ENCODE measurements at places on chromosomes 5 and 9.

- DNase-seq, result no peak
Observed at GRCh38 chr9:132782037-132782436, 96.0 kb downstream of the AK8 start.

DNA sequence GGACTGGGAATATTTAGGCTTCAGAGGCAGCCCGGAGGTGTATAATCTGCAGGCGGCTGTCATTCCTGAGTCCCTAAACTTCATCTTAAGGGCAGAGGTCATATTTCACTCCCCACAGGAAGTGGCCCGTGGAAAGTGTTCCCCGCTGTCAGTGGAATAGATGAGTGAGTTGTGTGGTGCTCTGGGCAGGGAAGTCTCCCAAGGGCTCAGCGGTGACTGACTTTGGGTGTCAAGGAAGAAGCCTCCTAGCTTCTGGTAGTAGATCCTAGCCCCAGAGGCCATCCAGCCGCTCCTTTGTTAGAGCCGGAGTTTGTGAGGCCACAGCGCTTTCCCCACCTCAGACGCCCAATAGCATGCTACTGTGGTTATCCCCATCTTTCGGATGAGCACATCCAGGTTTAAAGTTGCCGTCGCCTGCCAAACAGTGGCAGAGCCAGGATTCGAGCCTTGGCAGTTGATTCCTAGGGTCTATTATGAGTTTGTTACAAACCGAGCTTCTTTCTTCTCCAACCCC is 38.9 kb upstream of the TIFAB start:
- no peak for DNase-seq

DNA sequence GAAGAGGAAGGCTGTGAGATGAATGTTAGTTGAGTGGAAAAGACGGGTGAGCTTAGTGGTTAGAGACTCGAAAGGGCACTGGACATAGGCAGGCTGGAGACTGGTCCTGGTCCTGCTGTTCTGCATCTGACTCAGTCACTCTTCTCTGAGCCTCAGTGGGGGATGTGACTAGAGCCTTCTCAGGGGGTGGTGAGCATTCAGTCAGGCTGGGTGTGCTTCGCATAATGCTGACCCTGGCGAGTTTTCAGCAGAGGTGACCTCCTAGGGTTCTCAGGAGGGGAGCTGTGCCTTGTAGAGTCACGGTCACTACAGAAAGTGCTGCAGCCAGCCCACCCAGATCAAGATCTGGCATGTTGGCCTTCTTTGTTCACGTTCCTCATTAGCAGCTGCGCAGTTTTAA is 44.3 kb downstream of the PRRC2B start:
- DNase-seq, result no peak

GRCh38 chr5:157965989-157966388 is 107.0 kb upstream of the CLINT1 start:
- DNase-seq, result no peak

DNA sequence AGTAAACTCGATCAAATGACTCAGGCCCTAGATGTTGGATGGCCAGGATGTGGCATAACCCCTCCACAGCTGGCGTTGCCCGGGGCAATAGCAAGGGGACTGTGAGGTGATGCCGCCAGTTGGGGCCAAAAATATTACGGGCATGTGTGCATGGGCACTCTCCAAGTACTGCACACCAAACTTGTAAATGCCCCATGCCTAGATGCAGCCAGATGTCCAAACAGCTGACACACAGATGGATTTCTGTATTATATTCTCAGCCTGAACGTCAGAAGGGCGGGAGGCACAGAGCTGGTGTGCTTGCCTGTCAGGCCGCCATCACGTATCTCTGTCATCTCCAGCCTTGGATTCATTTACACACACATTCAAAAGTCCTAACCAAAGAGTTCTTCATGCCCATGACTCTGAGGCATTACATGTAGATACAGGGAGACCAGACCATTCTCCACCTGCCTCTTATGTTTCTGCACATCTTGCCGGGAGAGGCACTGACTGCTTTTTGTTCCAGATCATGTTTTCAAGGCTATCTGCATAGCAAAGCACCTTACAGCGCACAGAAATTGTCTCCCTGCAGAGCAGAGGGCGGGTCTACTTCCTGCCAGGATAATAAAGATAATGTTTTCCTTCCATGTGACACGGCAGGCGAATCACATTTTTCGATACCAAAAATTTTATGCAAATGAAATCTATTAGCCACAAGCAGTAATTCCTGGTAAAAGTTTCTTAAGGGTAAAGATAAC is 200.9 kb upstream of the ADAMTS16 start:
- no peak for DNase-seq

- DNase-seq, result no peak
Observed at GRCh38 chr5:110092955-110093785, 403.4 kb downstream of the MAN2A1 start.

- no peak for DNase-seq
Observed at GRCh38 chr9:3241290-3241689, 284.5 kb downstream of the RFX3 start.

- no peak for DNase-seq
Observed at GRCh38 chr9:129988607-129989361, 54.2 kb downstream of the FNBP1 start.

GRCh38 chr9:98775831-98776441 is 20.4 kb downstream of the ANKS6 start:
- DNase-seq, result peak; percentile 45

DNA sequence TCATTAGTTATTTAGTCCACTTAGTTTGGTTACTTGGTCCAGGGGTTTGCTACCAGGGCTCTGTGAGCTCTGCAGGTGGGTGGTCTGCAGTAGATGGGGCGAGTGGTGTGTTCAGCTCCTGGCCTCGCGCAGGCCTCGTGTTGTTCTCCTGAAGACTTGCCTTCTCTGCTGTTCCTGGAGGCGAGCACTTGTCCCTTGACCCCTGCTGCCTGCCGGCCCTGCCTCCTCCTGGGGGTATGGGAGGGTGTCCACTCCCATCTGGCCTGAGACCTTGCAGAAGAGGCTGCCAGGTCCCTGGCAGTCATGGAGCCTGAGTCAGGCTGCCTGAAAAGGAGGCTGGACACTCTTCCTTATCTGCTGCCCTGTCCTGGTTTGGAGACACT is 137.0 kb downstream of the CACNA1B start:
- no peak for DNase-seq

DNA sequence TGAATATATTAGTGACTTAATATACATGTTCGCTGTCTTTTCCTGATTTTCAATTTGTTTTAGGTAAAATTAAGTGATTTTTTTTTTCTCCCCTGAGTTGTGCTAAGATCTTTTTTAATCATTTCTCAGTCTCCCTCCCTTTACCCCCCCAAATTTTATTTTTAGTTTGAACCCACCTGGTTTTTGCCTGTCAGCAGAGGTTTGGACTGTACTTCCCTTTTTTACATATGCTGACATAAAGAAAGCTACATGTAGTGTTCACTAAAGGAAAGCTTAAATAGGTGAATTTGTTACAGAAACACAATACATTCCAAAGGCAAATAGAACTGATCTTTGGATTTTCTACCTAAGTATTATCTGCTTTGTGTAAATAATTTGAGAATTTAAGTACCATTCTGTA is 82.2 kb downstream of the IPO11 start:
- no peak for DNase-seq

GRCh38 chr5:18023275-18023674 is 389.0 kb downstream of the TAF11L14 start:
- no peak for DNase-seq

GRCh38 chr5:176660530-176660859 is 13.2 kb downstream of the TSPAN17 start:
- DNase-seq, result no peak

- DNase-seq, result no peak
Observed at GRCh38 chr9:104960662-104961061, 32.7 kb upstream of the ABCA1 start.

DNA sequence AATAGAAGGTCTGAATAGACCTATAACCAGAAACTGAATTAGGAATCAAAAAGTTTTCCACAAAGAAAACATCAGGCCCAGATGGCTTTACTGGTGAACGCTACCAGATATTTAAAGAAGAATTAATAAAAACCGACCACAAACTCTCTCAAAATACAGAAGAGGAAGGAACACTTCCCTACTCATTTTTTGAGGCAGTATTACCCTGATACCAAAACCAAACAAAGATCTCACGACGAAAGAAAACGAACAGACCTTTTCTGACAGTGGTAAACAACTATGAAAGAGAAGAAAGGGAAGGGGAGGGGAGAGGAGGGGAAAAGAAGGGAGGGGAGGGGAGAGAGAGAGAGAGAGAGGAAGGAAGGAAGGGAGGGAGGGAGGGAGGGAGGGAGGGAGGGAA is 13.5 kb downstream of the B4GALT1 start:
- DNase-seq, result no peak

GRCh38 chr5:160105686-160106360 is 13.4 kb downstream of the PWWP2A start:
- no peak for DNase-seq

- DNase-seq, result no peak
Observed at GRCh38 chr9:77085416-77085815, 66.0 kb downstream of the FOXB2 start.

- DNase-seq, result no peak
Observed at GRCh38 chr5:11268891-11269290, 507.9 kb upstream of the DAP start.

DNA sequence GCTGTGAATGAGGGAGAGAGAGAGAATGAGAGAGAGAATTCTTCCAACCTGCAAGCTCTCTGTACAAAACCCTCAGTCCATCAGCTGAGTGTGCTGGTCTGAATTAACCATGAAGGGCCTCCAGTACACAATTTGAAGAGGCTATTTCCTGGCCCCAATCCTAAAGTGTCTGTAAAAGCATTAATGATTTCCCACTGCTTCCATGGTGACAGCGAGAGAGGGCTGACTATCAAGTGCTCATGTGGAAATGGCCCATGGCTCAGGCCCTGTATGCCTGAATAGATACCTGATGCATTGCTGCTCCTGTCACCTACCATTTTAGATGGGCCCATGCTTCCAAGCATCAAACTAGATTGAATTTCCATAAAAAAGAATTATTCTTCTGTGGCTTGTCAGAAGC is 592.4 kb downstream of the KIF4B start:
- DNase-seq, result no peak

GRCh38 chr5:178675922-178676321 is 49.1 kb upstream of the CLK4 start:
- DNase-seq, result no peak

DNA sequence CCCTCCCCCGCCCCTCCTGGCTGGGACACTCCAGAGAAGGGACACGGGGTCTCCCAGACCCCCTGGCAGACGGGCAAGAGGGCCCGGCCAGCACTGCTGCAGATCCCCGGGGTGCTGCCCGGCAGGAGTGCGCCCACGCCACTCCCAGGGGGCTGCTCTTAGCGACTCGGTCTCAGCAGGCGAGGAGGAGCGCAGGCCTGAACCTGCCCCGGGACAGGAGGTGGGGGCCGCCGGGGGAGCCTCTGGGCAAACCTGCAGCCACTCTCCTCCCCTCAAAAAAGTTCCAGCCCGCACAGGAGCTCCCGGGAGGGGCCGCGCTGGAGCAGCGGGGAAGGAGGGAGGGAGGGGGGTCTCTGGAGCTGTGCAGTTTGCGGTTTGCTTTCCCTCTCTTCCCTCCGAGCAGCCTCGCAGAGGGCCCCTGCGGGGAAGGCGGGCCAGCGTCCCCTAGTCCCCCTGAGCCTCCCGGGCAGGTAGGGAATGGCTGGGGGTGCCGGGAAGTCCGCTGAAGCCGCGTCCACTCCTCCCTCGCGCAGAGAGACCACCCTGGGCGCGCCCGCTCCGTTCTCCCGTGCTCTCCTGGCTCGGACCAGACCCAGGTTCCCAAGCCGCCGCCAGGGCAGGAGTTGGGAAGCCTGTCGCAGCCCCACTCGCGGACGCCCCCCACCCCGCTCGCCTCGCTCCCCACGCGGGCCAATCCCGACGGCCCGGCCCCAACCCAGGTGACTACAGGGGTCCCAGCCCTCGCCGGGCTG is 44.2 kb downstream of the NACC2 start:
- DNase-seq, result no peak

- DNase-seq, result no peak
Observed at GRCh38 chr5:121702682-121703081, 149.0 kb upstream of the FTMT start.

- DNase-seq, result peak; percentile 13
Observed at GRCh38 chr9:108550106-108550505, 305.7 kb downstream of the ACTL7B start.

DNA sequence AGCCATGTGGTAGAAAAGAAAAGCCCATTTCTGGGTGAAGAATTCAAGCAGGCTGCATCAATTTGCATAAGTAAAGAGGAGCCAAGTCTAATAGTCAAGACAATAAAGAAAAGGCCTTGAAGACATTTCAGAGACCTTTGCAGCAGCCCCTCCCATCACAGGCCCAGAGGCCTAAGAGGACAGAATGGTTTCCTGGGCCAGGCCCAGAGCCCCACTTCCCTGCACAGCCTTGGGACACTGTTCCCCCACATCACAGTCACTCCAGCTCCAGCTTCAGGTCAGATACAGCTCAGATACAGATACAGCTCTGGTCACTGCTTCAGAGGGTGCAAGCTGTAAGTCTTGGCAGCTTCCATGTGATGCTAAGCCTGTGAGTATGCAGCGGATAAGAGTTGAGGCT is 29.1 kb downstream of the PLGRKT start:
- no peak for DNase-seq

- DNase-seq, result no peak
Observed at GRCh38 chr5:142186857-142187594, 78.4 kb downstream of the NDFIP1 start.

- DNase-seq, result no peak
Observed at GRCh38 chr5:173263566-173263965, 28.6 kb upstream of the NKX2-5 start.

- DNase-seq, result no peak
Observed at GRCh38 chr5:138662599-138662998, 87.4 kb upstream of the HSPA9 start.

GRCh38 chr5:72733810-72734209 is 82.7 kb upstream of the TNPO1 start:
- no peak for DNase-seq

DNA sequence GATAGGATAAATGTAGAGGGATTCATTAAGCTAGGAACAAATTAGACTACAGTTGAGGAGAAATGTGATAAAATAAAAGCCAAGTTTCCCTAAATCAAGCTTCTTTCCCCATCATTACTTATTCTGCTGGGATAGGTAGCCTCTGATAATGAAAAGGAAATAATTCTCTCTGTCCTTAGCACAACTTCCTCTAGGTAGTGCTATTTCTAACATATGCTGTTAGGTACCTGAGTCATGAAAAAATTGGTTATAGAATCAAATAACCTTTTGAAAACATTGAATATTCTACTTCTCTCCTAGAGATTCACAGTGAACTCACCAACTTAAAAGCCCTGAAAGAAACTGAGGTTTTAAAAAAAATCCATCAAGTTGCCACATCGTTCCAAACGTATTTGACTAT is 1793.1 kb downstream of the EFNA5 start:
- DNase-seq, result no peak

GRCh38 chr5:1477341-1477740 is 32.1 kb upstream of the SLC6A3 start:
- peak; percentile 42 for DNase-seq

DNA sequence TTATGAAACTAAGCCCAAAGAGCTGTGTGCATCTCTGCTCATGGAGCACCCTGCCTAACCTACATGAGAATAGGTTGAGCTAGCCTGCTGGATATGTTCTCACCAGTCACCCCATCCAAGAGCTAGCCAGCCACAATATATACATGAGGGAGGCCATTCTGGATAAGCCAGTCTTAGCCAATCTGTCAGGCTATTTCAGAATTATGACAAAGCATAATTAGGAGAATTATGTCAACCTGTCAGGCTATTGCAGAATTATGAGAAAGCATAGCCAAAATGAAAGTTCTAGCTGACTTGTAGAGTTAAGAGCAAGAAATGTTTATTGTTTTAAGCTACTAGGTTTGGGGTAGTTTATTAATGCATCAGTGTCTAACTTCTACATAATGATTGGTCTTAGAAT is 189.8 kb downstream of the WDR70 start:
- DNase-seq, result no peak

GRCh38 chr5:141848744-141849414 is 29.3 kb downstream of the PCDH1 start:
- peak; percentile 50 for DNase-seq

GRCh38 chr9:2126331-2126803 is 111.2 kb downstream of the SMARCA2 start:
- DNase-seq, result no peak
